ENCODE measurements at places on chromosomes 11 and 22.
A peak's percentile ranks its signal among the peaks of the same experiment; 100 is the strongest.

DNA sequence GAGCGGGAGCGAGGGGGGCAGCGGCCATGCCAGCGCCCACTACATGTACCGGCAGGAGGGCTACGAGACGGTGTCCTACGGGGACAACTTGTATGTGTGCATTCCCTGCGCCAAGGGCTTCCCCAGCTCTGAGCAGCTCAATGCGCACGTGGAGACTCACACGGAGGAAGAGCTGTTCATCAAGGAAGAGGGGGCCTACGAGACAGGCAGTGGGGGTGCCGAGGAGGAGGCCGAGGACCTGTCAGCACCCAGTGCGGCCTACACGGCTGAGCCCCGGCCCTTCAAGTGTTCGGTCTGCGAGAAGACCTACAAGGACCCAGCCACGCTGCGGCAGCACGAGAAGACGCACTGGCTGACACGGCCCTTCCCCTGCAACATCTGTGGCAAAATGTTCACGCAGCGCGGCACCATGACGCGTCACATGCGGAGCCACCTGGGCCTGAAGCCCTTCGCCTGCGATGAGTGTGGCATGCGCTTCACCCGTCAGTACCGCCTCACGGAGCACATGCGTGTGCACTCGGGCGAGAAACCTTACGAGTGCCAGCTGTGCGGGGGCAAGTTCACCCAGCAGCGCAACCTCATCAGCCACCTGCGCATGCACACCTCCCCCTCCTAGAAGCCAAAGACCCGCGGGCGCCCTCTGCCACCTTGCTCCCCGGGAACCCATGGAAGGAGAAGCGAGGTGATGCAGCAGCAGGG is 20.9 kb upstream of the TMEM191C start:
- DNase-seq: no peak

- DNase-seq: no peak
Measured at GRCh38 chr11:93166862-93167261, 30.9 kb downstream of the SLC36A4 start.

GRCh38 chr11:83070731-83071566 is 748 bp downstream of the RAB30 start:
- peak; percentile 60 for DNase-seq

DNA sequence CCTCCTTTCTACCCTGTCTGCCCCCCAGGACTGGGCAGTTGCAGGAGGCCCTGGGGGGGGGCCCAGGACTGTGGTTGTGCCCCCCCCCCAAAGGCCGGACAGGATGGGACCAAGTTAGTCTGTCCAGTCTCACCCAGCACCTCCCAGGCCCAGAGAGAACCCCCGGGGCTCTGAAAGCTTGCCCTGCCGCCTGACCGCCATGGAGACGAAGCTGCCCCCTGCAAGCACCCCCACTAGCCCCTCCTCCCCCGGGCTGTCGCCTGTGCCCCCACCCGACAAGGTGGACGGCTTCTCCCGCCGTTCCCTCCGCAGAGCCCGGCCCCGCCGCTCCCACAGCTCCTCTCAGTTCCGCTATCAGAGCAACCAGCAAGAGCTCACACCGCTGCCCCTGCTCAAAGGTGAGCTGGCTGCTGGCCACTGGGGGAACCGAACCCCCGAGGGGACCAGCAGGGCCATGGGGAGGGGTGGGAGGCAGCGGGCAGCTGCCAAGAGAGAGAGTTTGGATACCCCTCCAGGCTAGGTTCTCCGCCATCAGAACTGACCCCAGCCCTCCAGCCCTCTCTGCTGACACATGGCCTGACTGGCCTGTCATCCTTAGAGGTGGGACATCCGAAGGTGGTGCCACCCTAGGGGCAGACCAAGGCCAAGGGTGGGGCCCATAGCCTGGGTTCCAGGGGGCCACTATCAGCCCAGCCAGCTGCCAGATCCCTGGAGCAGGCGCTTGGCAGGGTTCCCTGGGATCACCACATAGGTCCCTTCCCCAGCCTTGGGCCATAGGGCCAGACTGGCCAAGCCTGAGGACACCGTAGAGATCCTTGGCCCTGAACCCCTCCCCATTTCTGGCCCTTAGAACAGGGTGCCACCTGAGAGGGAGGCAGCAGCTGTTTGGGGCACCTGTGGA is 1.3 kb downstream of the PPP2R5B start:
- DNase-seq: no peak

GRCh38 chr11:92653454-92653853 is 316.0 kb upstream of the MTNR1B start:
- DNase-seq: no peak

DNA sequence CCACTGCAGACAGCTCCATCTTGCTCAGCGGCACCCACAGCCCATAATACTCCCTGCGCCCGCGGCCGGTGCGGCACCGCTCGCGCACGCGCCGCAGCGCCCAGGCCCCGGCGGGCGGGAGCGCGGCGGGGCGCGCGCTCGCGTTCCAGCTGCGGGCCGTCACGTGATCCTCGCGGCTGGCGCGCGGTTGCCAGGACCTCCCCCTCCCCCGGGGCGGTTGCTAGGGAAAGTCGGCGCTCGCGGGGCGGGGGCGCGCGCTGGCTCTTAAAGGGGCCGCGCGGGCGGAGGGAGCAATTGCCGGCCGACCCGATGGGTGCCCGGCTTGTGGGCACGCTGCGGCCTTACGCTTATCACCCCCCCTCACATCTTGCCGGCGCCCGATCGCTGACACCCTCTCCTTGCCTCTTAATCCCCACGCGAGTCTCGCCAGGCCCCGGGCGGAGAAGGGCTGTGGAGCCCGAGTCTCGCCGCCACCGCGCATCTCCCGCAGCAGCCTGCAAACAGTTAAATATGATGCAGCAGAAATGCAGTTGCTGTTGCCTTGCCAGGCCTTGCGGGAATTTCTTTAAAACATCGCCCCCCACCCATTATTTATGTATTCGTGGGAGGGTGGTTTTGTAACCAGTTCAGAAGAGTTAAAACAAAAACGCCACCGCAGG is at the start of gene CBX6:
Gene CBX6, minus strand, starts transcription at position 45 of the 659 bp plus-strand sequence. Its CDS starts 26 bp downstream, at position 19.
- DNase-seq: peak; percentile 81

DNA sequence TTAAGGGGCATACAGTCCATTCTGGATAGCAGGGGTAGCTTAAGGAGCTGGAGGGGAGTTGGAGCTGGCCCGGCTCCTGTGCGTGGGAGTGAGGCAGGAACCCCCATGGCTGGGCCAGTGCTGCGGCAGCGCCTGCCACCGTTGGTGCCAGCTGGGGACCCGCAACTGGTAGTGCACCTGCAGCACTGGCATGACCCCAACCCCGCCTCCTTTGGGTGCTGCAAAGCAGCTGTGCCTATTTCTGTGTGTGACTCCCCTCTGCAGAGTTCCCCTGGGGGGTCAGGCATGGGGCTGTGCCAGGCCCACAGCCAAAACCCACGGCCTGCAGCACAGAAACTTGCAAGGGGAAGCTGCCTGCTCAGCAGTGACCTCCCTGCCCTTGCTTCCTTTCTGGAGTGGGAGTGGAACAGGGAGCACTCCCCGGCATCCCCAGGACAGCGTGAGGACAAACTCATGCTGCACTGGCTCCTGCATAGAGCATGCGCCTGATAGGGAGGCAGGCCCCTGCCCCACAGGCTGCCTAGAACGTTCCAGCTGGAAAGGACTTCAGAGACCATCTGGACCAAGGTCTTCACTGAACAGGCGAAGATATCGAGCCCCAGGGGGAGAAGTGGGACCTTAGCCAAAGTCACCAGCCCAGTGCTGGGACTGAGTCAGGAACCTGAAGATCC is 26.2 kb upstream of the RAB1B start:
- DNase-seq: no peak

GRCh38 chr11:77548552-77549445 is 41.0 kb upstream of the AQP11 start:
- no peak for DNase-seq

DNA sequence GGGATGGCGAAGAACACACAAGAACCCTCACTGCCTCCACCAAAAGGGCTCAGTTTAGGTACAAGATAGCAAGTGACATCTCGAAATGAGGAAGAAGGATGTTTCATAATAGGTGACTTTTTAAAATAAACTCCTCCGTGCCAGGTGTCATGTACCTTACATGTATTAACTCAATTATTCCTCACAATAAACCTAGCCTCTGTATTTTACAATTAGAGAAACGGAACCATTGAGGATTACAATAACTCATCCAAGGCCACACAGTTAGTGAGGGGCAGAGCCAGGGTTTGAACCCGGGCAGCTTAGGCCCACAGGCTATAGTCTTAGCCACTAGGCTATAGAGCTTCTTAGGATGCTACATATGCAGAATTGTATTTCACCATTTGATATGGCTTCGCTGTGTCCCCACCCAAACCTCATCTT is 965 bp upstream of the PAMR1 start:
- no peak for DNase-seq

DNA sequence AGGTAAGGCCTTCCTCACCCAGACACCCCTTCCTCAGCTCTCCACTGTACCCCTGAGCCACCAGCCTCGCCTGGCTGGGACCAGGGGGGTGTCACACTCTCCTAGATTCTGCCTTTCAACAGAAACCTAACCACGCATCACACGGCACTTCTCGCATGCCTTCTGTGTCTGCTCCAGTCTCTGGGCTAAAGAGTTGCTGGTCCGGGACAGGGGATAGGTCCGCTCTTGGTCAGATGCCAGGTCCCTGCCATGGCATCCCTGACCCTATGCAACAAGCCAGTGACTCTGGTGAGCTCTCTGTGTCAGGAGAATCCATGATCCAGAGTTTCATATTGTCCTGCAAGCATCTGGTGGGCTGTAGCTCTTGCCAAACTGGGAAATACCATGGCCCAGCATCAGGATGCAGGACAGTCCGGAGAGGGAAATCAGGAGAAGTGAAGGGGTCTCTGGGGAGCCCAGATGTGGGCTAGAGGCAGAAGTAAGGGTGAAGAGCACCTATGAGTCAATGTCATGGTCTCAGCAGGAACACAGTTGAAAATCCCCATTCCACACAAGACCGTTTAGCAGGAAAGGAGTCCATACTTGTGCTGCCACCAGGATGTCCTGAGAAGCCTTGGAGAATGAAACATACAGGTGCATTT is 14.1 kb downstream of the IGLL5 start:
- no peak for DNase-seq

DNA sequence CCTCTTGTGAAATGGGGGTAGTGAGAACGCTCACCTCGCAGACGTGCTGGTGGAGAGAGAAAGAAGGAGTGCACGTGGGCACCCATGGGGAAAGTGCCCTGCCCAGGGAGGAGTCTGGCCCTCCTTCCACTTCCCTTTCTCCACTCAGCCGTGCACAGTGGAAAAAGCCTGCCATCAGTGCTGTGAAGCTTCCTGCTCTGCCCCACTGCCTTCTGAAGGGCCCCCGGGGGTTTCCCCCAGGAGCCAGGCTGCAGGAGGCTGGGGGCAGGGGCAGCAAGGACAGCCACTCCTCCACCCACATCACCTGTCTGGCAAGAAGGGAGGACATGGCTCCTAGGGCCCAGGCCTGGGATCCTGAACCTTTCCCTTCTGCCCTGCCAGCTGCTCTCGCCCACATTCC is 7.6 kb downstream of the TP53I11 start:
- DNase-seq: peak; percentile 83
